ENCODE measurements at places on chromosomes 5 and 9.
A peak's percentile ranks its signal among the peaks of the same experiment; 100 is the strongest.

DNA sequence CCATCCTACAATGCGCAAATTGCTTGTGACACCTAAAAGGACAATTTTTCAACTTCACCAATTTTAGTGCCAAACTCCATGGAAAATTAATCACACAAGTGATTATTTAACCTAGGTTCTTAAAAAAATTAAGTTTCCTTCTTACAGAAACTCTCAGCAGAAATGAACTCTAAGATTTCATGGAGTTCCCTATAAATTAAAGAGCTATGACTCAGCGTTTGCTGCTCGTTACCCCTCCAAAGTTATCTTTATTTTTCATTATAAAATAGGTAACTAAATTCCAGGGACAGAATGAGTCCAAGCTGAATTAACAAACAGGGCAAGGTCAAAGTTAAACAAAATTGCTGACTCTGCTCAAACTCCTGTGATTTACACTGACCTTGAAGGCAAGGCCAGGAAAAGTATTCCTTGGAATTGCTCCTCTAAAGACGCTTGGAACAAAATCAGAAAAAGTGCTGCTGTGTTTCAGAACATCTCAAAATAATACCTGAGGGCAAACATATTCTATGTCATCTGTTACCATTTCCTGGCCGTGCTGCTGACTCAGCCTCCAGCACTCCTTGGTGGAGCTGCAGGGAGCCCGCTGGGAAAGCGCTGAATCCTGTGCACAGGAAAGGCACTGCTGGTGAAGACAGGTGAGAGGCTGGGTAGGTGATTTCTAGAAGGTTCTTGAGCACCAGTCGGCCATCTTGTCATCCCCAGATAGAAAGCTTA, 2.5 kb upstream of the CMBL start:
- peak; percentile 51 for DNase-seq

DNA sequence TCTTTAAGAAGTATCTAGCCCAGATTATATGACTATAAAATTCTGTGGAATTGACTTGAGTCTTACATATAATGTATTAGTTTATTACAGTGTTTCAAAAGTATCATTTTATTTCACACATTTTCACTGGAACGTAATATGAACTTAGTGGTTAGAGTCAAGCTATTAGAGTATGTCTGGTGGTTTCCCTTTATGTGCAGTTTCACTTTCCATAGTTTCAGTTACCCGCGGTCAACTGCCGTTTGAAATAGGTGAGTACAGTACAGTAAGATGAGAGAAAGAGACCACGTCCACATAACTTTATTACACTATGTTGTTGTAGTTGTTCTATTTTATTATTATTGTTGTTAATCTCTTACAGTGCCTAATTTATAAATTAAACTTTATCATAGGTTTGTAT, 50.5 kb downstream of the COMMD10 start:
- DNase-seq: no peak

- no peak for DNase-seq
These were observed 893.3 kb downstream of the PTPRD start for GRCh38 chr9:9719373-9720112.

DNA sequence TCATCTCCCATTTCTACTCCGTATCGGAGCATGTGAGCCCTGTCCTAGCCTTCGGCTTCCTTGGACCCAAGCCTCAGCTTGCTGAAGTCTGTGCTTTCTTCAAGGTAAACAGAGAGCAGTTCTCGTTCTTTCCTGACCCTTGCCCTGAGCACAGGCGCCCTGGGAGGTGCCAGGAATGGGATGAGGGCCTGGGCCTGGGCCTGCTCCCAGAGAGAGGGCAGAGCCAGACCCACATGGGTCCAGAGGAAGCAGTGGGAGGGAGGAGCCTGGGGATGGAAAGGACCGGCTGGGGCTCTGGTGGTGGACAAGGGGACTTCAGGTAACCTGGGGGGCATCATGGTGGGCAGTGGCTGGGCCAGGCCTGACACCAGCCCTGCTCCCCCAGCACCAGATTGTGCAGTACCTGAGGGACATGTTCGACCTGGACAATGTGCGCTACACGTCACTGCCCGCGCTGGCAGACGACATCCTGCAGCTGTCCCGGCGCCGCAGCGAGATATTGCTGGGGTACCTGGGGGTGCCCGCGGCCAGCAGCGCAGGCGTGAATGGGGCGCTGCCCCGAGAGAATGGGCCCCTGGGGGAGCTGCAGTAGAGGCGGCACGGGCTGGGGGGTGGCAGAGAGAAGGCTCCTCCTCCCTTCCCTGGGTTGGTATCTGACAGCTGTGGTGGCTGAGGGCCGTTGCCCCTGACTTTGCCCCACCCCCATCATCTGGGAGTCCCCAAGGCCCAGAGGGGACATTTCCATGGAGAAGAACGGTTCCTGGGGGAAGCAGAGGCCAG, 10.9 kb upstream of the DOLPP1 start:
- DNase-seq: no peak

DNA sequence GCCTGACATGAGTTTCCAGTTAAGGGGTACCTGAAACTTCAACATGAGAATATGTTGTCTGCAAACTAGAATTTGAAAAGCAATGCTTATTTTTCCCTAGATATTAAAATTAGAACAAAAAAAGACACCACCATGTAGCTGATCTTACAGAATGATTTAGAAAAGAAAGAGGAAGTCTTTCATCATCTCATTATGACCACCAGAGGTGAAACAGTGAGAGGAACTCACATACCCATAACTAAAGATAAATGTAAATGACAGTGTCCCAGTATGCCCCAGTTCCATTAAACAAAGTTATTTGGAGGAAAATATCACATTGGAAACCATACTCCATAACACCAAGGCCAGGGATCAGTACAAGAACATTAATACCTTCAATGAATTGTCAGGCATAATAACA, 6.9 kb downstream of the TAF7 start:
- DNase-seq: no peak

- DNase-seq: no peak
These were observed 400.9 kb upstream of the IRX1 start for GRCh38 chr5:3194684-3195083.

GRCh38 chr5:123951582-123951977, 439.6 kb downstream of the CSNK1G3 start:
- no peak for DNase-seq

GRCh38 chr5:170293273-170293672, 4.3 kb downstream of the LCP2 start:
- DNase-seq: peak; percentile 58

GRCh38 chr5:160432196-160432595, 10.5 kb downstream of the PTTG1 start:
- no peak for DNase-seq

- no peak for DNase-seq
These were observed 79.6 kb upstream of the MAST4 start for GRCh38 chr5:66516550-66516949.

DNA sequence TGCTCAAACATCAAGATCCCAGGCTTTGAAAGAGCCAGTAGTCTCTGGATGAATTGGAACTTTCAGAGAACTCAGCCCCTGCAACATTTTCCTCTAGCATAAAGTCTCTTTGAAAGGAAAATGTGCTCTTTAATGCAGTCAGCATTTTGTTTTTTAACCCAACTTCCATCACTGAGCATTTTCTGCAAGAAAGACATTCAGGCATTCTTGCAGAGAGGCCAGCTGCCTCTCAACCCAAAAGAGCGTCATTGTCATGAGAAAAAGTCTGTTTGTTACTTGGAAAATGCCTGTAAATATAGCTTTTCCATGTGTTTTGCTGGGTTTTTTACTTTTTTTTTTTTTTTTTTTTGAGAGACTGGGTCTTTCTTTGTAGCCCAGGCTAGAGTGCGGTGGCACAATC, 225.0 kb downstream of the ADAMTSL1 start:
- no peak for DNase-seq
